ENCODE measurements at places on chromosomes 2 and 18.

DNA sequence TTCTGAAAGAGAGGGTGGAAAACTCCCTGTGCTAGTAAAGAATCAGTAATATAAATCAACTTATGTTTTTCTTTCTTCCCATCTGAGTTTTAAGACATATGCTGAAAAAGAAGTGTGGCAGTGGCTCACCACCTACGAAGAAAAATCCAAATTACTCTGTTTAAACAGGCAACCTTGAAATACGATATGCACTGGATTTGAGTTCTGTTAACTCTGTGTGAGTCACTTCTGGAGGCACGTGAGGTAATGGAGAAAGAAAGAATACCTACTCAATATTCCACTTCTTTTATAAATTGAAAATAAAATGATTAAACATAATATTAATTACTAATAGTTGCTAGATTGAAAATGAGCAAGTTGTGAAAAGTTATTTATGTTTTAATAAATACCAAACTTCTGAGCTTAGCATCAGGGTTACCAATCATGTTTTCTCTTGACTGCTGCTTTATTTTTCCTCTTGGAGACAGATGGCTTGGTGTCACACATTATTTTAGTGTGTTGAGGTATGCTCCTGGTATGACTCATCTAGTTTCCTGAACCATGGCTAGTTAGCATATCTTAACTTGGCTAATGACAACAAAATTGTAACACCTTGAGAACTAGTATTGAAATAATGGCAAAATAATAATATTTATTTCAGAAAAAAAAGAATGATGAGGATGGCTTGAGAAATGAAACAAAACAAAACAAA is 1705.5 kb upstream of the PIK3C3 start:
- no peak for DNase-seq

DNA sequence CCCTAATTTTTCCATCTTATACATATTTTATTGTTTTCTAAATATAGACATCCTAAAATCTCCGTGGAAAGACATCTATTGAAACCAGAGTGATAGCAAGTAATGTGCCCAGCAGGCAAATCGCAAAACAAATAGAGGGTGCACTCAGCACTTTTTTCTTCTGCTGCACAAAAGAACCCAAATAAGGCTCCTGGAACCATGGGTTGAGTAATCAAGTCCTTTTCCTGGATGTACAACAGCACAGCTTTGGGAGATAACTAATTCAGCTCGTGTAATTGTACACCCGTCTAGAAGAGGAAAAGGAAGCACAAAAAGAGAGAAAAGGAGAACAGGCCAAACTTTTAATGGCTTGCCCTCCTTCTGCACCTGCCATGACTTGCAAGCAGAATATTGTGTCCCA is 126.9 kb upstream of the TLK1 start:
- no peak for DNase-seq

DNA sequence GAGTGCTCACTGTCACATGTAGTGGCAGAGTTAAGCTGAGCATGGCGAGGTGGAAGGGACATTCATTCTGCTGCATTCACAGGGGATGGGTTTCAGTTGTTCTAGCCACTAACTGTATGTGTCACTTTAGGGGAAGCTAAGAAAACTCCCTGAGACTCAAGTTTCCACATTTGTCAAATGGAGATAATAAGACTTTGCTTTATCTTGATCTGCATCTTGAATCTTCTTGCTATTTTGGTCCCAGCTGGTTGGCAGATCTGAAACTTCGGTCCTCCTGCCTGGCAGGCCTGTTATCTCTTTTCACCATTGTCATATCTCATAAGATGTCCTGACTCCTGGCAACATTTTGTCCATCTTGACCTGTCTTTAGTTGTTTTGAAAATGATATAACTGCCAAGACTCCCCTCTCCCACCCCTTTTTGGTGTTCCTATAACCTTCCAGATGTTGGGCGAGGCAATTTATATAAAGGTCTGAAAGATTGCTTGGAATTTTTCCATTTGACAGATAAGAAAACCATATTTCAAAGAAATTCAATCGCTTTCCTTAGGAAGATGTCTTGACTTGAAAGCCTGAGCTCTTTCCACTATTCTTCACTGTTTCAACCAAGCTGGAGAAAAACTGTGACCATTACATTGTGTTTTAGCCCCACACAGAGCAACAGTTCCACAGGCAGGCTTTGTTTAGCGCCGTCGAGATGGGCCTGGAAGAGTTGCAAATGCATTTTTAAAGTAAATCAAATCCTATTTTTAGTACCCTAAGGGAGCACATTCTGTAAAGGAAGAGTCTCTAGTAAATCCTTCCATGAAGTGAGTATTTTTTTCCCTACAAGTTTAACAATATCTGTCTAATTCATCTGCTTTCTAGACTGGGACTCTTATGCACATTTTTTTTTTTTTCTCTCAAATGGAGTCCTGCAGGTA is 33.4 kb downstream of the MYCN start:
- DNase-seq = no peak

- DNase-seq = no peak
Measured at GRCh38 chr2:85827879-85828569, 60.8 kb downstream of the ST3GAL5 start.

DNA sequence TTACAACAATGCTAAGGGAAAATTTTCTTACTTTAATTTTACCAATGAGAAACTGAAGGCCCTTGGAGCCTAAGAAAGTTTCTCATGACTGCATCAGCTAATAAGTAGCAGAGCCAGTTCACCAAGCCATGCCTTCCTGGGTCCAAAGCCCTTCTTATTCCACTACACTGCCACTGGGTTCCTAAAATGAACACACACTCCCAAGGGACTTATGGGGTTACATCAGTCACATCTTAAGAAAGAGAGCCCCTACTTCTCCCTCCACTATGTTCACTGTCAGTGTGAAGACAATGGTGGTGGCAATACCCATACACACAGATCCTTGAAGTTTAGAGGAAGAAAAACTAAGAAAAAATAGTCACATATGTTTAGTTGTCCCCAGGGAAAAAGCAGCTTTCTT is 20.6 kb downstream of the MBD2 start:
- DNase-seq = no peak

- DNase-seq = no peak
Measured at GRCh38 chr2:2942225-2942624, 435.4 kb downstream of the EIPR1 start.

DNA sequence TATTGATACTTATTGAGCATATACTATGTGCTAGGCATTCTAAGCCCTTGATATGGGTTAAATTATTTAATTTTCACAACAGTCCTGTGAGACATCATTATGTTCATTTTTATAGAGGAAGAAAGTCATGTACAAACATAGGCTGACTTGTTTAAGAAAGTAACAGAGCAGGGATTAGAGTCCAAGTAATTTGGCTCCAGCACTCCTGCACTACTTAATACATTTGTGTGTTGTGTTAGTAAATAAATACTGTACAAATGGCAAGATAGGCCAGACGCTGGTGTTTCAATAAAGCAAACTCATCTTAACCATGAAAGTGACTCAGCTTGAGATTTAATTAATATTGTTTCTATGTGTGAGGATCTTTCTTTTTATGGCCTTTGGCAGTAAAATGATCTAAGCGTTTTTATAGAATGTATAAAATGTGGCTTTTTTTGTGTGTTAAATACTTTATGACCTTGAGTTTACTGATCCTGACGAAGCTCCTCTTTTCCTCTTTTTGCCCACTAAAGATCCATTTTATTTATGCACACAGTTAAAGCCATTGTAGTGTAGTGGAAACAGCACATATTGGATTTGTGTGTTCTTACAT is 21.3 kb downstream of the NBEAL1 start:
- DNase-seq = no peak

- DNase-seq = no peak
Measured at GRCh38 chr18:21298351-21298750, 56.3 kb downstream of the GREB1L start.

GRCh38 chr18:71707400-71707799 is 836.7 kb downstream of the CBLN2 start:
- DNase-seq = no peak

- DNase-seq = no peak
Measured at GRCh38 chr2:168049609-168050008, 197.8 kb downstream of the STK39 start.

GRCh38 chr18:80246445-80247392 is 595 bp downstream of the PARD6G start:
- DNase-seq = peak; percentile 80

GRCh38 chr18:70113511-70113910 is 92.0 kb downstream of the RTTN start:
- no peak for DNase-seq

- DNase-seq = no peak
Measured at GRCh38 chr2:122340246-122340645, 584.8 kb downstream of the TSN start.

DNA sequence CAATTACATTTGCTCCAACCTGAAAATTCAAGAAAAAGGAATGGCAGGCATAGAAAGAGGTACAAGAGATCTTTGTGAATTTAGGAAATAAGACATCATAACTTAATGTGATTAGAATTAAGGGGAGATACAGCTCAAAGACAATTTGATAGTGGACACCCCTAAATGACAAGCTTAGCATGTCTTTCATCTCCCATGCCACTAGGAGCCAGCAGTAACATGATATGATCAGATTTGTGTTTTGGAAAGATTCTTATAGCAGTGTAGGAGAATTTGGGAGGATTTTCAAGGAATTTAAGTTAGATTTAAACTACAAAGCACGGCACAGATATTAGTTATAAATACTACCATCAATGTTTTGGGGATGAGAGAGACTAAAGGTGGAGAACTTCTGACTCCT is 340.8 kb downstream of the RDH14 start:
- no peak for DNase-seq

DNA sequence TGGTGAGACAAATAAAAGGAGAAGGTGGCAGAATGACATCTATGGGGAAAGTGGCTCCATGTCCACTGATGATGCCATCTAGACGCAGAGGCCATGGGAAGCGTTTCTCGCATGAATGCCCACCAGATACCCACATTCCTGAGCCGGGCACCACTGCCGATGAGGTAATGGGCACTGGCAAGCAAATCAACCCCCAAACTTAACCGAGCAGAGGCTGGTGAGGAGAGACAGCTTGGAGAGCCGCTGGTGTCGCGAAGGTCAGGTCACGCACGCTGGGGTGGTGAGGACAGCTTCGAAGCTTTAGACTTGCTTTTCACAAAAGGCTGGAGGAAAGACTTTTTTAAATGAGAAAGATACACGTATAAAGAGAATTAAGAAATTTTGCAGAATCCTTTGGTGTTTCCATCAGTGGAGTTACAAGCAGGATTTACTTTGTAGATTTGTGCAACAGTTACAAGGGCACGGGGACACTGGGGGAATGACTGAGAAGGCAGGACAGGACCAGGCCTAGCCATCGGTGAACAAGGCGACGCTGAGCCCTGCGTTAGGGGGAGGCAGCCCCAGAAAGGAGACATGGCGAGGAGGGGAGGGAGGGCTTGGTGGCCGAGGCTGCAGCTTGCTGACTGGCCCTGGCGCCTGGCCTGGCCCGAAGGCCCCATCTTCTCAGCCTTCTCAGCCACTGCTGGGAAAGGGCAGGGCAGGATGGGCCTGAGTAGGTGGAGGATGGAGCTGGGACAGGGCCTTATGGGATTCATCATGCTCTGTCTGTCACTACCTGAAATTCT is 83.9 kb upstream of the HDAC4 start:
- no peak for DNase-seq

DNA sequence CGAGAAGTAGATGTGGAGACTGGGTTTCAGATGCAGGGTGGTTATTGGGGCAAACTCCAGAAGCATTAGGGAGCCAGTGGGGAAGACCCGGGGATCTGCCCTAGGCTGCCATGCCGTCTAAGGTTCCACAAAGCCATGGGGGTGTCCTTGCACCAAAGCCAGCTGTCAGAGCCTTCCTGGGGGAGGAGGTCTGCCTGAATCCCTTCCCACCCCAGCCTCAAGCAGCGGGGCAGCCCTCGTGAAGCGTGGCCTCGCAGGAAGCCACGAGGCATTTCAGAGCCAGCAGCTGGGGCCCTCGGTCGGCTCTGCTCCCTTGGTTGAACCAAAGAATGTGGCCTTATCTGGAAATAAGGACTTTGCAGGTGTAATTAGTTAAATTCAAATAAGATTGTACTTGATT is 51.2 kb upstream of the UBE2F start:
- DNase-seq = no peak

GRCh38 chr18:35572644-35573043 is 8.9 kb upstream of the GALNT1 start:
- DNase-seq = no peak

- DNase-seq = no peak
Measured at GRCh38 chr2:187514930-187515329, 39.3 kb downstream of the TFPI start.

GRCh38 chr18:25062720-25063119 is 289.2 kb downstream of the ZNF521 start:
- DNase-seq = no peak

- DNase-seq = no peak
Measured at GRCh38 chr2:67242456-67242855, 154.7 kb upstream of the ETAA1 start.

DNA sequence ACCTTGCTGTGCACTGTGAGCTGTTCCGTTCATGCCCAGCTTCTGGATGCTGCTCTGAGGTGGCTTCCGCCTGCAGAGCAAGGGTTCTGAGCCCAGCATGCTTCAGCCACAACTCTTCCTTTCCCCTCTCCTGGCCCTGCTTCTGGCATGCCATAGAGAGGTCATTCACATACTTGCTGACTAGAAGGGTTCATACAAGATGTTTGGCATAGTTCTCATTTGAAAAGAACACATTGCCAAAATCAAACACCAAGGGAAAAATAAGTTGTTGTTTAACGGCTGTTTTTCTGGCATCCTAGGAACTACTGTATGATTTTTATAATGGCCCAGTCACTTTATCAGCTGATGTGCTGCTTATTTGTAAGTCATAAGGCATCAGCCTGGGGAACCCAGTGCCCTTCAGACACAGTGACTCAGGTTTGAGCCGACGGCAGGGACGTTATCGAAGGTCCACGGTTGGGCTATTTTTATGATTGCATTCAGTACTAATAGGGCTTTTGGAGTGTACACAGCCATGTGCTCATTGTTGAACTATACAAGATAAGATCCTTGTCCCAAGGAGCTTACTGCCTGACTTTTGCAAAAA is 53.9 kb upstream of the CTAGE1 start:
- DNase-seq = no peak

DNA sequence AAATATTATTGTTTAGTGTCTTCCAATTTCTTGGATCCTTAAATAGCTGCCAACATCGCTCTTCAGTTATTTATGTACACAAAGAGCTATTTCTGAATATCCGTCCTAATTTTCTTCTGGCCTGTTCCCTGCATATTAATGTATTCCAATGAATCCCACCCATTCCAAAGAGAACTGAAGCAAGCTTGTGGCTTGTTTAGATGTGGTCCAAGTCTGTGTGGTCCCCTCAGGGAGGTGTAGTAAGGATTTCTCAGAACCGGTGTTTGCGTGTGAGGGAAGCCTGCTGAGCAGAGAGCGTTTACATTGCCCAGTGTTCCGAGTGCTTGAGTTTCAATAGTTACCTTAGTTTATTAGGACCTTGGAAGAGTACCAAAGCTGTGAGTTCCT is 25.1 kb upstream of the IL1R1 start:
- DNase-seq = no peak

DNA sequence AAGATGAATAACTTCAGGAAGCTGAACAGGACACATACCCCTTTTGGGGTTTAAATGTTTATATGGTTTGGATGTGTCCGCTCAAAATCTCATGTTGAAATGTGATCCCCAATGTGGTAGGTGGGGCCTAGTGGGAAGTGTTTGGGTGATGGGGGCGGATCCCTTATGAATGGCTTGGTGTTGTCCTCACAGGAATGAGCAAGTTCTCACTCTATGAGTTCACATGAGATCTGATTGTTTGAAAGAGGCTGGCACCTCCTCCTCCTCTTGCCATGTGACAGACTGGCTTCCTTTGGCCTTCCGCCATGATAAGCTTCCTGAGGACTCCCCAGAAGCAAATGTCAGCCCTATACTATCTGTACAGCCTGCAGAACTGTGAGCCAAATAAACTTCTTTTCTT is 88.6 kb upstream of the ZNF532 start:
- no peak for DNase-seq

All from NCI-H1105 (cell line).